ENCODE measurements at places on chromosomes 6 and 20. TPM values are rescaled to one million over a fixed set of nuclear protein-coding genes. Genes with fewer than 3 reads are reported as not detected.
A peak's percentile ranks its signal among the peaks of the same experiment; 100 is the strongest.

- peak within 1 kb of the TSS; percentile 35 for H3K27ac ChIP-seq
- peaks cover 3% of the 10 kb centered on the region for H3K4me1 ChIP-seq
- no peaks in the 10 kb centered on the region for H3K36me3 ChIP-seq
- H3K27me3 ChIP-seq, result peaks cover 44% of the 10 kb centered on the region
- H3K4me3 ChIP-seq, result peak within 1 kb of the TSS; percentile 20
Observed at GRCh38 chr6:42142118-42142835, at the start of gene C6orf132. Gene C6orf132 (minus strand): TSS chr6:42142620. CDS start chr6:42142444, 176 bp downstream.

- DNase-seq, result no peak
- H3K27ac ChIP-seq, result no peak overlapping the region
- no peak overlapping the region for H3K4me3 ChIP-seq
Observed at GRCh38 chr6:111579816-111580215, 25.9 kb downstream of the TRAF3IP2 start.

ELOVL5 gene
- total RNA-seq, result 122 TPM

- DNase-seq, result no peak
- no peak overlapping the region for H3K4me3 ChIP-seq
- no peak overlapping the region for H3K27ac ChIP-seq
- H3K27me3 ChIP-seq, result peaks cover 2% of the 10 kb centered on the region
- no peaks in the 10 kb centered on the region for H3K4me1 ChIP-seq
Observed at GRCh38 chr6:168307015-168307694, 12.4 kb downstream of the DACT2 start.

DNA sequence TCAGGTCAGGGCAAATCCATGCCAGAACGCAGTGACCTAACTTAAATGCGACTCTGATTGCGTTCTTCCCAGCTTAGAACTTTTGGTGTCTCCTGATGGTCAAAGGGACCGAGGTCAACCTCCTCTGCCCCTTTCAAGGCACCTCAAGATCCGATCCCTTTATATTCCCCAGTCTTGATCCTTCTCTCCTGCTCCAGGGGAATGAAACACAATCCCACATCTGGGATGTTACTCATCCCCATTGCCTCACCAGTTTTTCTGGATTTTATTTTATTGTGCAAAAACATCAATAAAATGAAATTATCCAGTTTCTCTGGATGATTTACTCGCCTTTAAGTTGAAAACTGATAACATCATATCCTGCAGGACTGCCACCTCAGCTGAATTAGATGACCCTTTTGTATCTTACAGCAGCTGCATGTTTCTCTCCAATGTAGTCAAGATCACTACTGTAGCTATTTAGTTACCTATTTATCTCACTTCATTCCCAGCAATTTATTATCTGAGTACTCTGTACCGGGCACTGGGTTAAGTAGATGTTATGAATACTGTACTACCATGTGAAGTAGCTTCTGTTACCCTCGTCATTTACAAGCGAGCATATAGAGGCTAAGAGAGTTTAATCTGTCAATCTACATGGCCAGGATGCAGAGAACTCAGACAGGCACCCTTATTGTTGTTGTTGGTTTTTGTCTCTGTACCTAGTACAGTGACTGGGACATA is 44.0 kb downstream of the IRAK1BP1 start:
- H3K4me3 ChIP-seq, result peak overlapping the region; percentile 55
- no peak overlapping the region for H3K27ac ChIP-seq
- H3K27me3 ChIP-seq, result peaks cover 19% of the 10 kb centered on the region
- no peak for DNase-seq
- H3K4me1 ChIP-seq, result peaks cover 9% of the 10 kb centered on the region

DNA sequence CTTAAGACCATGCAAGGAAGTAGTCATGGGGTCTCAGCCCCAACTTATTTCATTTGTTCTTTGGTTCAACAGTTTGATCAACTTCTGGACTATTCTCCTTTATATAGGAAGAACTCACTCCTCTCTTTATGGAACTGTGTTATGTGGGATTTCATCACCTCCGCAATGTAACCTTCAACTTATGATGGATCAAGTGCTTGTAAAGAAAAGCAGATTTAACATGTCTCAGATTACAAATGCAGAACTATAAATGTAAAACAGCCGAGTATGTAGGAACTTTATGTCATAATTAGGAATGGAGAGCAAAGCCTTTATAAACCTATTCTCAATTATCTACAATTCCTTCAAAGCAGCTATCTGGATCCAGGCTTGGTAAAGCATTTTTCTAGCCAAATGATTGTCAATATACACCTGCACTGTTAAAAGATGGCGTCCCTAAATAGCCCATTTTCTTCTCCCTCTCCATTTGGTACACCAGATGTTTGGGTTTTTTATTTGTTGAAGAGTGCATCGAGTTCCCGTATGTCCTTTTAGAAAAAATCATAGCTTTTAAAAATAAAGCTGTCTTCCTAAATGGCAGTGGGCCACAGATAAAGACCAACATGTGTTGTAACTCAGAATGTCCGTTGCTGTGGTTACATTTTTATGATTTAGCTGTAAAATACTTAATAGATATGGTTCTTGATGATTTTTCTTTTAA is 985.1 kb upstream of the SLC35B3 start:
- H3K27ac ChIP-seq, result no peak overlapping the region
- no peaks in the 10 kb centered on the region for H3K36me3 ChIP-seq
- H3K27me3 ChIP-seq, result no peaks in the 10 kb centered on the region
- no peak for DNase-seq
- no peaks in the 10 kb centered on the region for H3K4me1 ChIP-seq
- H3K4me3 ChIP-seq, result no peak overlapping the region

- H3K27me3 ChIP-seq, result peaks cover 8% of the 10 kb centered on the region
- no peak for DNase-seq
- no peak overlapping the region for H3K27ac ChIP-seq
- no peak overlapping the region for H3K4me3 ChIP-seq
- H3K4me1 ChIP-seq, result no peaks in the 10 kb centered on the region
Observed at GRCh38 chr6:126148853-126149252, 162.5 kb downstream of the TRMT11 start.

DNA sequence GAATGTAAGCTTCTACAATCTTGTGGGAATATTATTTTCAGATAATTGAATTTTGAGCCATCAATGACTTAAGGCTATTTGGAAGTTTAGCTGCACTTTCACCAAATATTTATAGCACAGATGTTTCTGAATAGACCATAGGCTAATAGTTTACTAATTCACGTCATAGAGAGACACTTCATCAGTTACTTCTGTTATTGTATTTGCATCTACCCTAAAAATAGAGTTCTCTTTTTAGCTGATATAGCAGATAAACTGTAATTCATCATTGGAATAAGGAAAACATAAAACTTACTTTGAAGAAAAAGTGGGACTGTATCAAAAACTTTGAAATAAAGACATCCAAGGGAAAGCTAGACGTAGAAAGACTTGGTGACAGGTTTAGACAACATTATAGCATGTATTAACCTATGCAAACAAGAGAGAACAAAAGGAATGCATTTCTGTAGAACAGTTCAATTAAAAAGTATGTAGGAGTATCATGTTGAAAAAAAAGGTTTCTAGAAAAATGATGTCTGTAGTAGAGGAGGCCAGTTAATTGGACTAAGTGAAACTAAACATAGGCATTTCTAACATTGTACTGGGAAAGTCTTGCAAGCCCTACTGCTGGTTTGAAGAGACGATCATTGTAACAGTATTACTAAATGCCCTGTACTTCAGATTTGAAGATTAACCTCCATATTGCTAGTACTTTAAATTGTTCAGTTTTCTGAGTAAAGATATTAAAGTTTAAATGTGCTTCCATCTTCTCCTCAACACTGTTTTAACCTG is 123.3 kb downstream of the ZFAND3 start:
- peaks cover 11% of the 10 kb centered on the region for H3K4me1 ChIP-seq
- H3K27ac ChIP-seq, result no peak overlapping the region
- no peak overlapping the region for H3K4me3 ChIP-seq

LGSN gene
- not detected for total RNA-seq

MYLK2 gene
- 0.26 TPM for total RNA-seq

GRCh38 chr6:6730831-6731230 is 142.3 kb downstream of the LY86 start:
- no peak for DNase-seq
- no peak overlapping the region for H3K27ac ChIP-seq
- H3K36me3 ChIP-seq, result no peaks in the 10 kb centered on the region
- peaks cover 45% of the 10 kb centered on the region for H3K27me3 ChIP-seq

TMEM244 gene
- total RNA-seq, result not detected

DNA sequence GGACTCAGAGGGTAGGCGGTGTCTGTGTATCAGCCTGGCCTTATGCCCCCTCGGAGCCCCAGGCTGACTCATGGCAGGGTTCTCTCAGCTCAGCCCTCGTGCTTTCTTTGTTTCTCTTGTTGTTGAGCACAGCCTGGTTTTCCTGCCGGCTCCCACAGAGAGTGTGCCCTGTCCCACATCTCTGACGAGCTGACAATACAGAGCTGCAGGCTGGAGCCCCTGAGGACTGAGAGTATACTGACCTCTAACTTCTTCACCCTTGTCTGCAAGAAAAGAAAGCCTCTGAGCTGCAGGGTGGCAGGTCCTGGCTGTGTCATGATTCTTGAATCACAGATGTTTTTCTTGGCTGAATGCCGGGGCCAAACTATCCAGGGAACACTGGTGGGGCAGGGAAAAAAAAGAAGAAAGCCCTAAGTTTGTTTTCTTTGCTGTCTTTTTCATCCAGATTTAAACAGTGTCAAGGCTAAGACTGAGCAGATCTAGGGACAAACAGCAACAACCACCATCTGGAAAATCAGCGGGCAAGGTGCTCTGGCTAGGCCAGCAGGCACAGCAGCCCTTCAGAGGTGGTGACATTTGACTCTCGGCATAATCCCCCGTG is 63.3 kb upstream of the ZNF133 start:
- H3K27me3 ChIP-seq, result peaks cover 17% of the 10 kb centered on the region
- no peak for DNase-seq
- no peak overlapping the region for H3K27ac ChIP-seq
- H3K4me3 ChIP-seq, result no peak overlapping the region
- no peaks in the 10 kb centered on the region for H3K4me1 ChIP-seq

MAS1 gene
- not detected for total RNA-seq

- H3K4me1 ChIP-seq, result no peaks in the 10 kb centered on the region
- H3K27me3 ChIP-seq, result no peaks in the 10 kb centered on the region
- H3K27ac ChIP-seq, result no peak overlapping the region
- no peak overlapping the region for H3K4me3 ChIP-seq
Observed at GRCh38 chr6:107275330-107275865, 160.1 kb upstream of the BEND3 start.

DNA sequence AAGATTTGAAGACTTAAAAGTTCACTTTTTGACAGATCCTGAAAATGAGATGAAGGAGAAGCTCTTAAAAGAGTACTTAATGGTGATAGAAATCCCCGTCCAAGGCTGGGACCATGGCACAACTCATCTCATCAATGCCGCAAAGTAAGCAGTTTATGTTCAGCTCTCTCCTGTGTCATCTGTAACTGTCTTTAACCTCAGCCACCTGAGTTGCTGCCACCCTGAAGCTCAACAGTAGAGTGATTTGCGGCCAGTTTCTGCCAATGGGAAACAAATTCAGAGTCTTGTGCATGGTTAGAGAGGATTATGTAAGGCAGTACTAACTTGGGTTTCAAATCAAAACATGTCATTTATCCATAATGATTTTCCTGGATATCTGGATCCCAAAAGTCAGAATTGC is 10.1 kb downstream of the TNFAIP3 start:
- DNase-seq, result no peak
- peaks cover 66% of the 10 kb centered on the region for H3K4me1 ChIP-seq
- no peaks in the 10 kb centered on the region for H3K27me3 ChIP-seq
- H3K4me3 ChIP-seq, result peak overlapping the region; percentile 66

FUT9 gene
- not detected for total RNA-seq

CD40 gene
- 2.7 TPM for total RNA-seq

GRCh38 chr6:4812068-4812467 is 35.9 kb downstream of the CDYL start:
- H3K4me1 ChIP-seq, result peaks cover 20% of the 10 kb centered on the region
- DNase-seq, result no peak
- peaks cover 2% of the 10 kb centered on the region for H3K36me3 ChIP-seq
- H3K4me3 ChIP-seq, result no peak overlapping the region

Measured in activated CD4-positive, alpha-beta T cell treated with anti-CD3 and anti-CD28 coated beads, Interleukin-2, amount 10 ng/mL, durations not matched to agents 24 days and 14 days (primary cell).